ENCODE measurements at places on chromosomes 12 and 14. TPM values are rescaled to one million over a fixed set of nuclear protein-coding genes. Genes with fewer than 3 reads are reported as not detected.
A peak's percentile ranks its signal among the peaks of the same experiment; 100 is the strongest.

DNA sequence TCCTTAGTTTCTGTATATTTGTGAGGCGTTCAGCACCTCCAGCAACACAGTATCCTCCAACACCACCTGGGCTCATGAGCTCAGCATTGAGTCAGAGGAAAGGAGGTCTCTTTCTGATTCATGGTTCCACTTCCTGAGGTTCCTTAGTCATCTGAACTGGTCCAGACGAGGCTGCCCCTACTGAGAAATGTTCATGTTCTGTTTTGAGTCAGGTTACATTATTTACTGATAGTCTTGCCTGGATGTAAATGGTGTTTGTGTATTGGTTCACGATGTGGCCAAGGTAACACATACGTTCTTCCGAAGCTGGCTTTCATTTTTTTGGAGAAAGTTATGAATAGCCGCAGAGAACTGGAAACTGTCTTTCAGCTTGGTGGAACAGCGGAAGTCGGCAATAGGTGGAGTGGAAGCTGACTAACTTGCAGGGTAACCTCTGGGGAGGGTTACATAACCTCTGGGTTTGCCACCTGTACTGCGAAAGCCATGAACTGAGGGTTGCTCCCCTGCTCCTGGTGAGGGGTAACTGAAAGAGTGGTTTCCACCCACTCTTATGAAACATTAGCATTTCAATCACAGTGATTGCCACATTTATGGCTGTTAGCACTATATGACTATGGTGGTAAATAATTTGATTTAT, 42.2 kb upstream of the MANSC4 start:
- DNase-seq, result peak; percentile 82

DNA sequence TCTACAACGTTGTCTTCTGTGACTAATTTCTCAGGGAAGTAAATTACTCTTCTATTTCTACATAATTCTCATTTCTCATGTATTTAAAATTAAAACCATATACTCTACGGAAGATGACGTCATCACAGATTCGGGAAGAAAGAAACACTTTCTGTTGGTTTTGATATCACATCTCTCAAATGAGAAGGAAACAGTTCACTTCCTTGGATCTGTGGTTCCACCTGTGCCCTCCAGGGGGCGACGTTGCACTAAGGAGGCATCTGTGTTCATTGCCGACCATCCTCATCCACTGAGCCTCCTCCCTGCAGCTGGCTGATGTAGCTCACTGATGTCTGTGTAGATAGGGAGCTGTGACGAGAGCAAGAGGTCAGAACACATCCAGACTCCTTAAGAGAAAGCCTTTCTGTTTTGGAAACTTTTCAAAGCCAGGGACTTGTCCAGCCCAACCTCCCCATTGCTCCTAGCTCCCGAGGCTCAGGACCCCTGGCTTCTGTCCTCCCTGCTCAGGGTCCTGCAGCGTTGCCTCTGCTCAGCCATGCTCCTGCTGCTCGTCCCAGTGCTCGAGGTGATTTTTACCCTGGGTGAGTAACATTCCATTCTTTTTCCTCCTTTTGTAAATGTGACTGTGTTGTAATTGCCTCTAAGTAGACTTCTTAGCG, 172.7 kb upstream of the OR4E1 start:
- peak; percentile 79 for DNase-seq

Gene NR4A1
- 41.8 TPM for total RNA-seq

Gene CD63
- total RNA-seq, result 288 TPM

DNA sequence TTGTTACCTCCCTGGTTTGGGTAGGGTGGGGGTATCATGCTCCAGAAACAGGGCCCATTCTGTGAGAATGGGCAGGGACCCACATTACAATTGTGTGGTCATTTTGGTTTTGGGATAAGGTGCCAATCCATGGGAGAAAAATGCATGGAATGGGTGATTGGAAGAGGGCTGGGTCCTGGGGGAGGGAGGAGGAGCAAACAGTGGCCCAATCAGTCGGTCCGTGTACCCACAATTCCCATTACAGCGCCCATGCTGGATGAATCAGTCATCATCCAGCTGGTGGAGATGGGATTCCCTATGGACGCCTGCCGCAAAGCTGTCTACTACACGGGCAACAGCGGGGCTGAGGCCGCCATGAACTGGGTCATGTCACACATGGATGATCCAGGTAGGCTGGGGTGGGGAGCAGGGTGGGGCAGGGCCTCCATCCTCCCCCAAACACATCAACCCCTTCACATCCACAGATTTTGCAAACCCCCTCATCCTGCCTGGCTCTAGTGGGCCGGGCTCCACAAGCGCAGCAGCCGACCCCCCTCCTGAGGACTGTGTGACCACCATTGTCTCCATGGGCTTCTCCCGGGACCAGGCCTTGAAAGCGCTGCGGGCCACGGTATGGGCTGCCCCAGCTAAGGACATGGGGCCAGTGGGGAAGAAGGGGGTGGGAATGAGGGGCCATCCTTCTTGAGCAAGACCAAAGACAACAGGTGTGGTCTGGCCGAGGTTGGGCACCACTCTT, 3.6 kb upstream of the TPI1 start:
- DNase-seq, result no peak

DNA sequence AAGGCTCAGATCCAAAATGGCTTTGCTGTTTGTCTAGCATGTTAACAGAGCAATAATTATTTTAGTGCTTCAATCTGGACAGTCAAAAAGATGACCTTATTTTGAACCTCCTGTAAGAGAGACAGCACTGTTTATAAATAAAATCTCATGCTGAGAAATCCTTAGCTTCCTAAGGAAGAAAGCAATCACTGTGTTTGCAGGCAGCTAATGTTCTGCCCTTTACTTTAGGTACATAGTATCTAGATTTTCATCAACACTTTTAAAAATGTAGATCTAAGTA, 105.3 kb downstream of the PRKD1 start:
- DNase-seq, result no peak

GRCh38 chr14:49982082-49982481, 89.2 kb downstream of the ARF6 start:
- no peak for DNase-seq

Gene MYH6
- 1.0 TPM for total RNA-seq

- no peak for DNase-seq
Measured at GRCh38 chr14:66045572-66046021, 440.6 kb upstream of the CCDC196 start.

DNA sequence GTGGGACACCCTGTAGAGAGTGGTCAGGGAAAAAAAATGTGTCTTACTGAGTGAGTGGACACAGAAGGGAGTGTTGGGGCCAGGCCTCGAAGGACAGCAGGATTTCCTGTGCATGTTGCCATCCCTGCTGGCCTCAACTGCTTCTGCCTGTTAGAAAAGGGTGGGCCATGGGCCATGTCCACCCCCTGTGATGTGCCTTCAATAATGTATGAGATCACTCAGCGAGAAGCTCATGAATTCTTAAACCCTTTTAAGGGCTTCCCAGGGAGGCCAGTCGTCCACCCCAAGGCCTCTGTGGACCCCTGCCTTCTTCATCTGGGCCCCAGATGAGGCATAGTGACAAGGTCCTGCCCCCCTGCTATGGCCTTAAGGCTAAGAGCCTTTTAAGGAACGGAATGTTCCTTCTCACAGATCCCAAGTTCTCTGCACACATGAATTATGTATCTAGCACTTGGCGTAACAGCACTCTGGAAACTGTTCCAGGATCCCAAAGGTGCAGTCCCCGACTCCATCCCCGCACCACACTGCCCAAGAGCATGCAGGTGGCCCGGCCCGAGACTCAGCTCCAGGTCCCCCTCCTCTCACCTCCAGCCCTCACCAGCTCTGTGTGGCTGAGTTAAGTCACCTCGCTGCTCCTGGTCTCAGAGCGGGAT, 8.9 kb upstream of the C14orf132 start:
- no peak for DNase-seq

Gene RCOR1
- total RNA-seq, result 19.4 TPM

Gene CLMN
- total RNA-seq, result 0.91 TPM

DNA sequence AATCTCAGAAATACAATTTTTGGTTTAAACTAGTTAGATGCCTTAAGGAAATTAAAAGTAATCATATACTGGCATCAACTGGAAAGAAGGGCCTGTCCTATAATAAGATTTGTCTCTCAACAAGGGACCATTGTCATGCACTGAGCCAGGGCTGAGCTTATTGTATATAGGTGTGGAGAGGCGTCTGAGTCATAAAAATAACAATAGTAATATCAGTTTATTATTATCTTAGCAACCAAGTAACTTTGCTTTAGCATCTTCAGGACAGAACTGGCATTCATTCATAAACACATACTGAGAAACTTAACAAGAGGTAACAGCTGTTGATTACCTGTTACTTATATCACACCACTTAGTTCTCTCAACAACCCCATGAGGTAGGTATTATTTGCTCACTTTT, 7.1 kb downstream of the KRT75 start:
- DNase-seq, result no peak

GRCh38 chr14:51006781-51007211, 62.5 kb upstream of the PYGL start:
- no peak for DNase-seq

DNA sequence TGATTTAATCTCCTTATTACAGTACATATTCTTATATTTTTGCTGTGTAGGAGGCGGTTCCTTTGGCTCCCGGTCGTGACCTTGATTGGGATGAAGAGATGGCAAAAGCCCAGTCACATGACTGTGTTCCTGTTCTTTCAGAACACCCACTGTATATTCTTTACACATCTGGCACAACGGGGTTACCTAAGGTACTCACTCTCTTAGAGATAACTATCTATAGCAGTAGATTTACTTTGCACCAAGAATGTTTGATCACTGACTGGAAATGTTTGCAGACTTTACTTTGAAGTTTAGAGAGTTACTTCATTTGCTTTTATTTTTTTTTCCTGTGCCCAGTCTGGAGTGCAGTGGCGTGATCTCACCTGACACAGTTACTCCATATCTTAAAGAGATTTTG, 65.2 kb downstream of the ACSS3 start:
- DNase-seq, result no peak

GRCh38 chr12:70785896-70786295, 134.6 kb downstream of the PTPRR start:
- no peak for DNase-seq

DNA sequence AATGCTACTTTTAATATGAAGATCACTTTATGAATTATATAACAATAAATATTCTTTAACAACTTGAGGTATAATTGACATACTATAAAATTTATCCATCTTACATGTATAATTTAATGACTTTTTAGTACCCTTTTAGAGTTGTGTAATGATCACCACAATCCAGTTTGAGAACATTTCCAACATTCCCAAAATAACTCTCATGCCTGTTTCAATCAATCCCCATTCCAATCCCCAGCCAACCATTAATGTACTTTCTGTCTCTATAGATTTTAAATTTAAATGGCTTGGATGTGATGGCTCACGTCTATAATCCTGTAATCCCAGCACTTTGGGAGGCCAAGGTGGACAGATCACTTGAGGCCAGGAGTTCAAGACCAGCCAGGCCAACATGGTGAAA, 23.5 kb upstream of the FRMD6 start:
- no peak for DNase-seq

DNA sequence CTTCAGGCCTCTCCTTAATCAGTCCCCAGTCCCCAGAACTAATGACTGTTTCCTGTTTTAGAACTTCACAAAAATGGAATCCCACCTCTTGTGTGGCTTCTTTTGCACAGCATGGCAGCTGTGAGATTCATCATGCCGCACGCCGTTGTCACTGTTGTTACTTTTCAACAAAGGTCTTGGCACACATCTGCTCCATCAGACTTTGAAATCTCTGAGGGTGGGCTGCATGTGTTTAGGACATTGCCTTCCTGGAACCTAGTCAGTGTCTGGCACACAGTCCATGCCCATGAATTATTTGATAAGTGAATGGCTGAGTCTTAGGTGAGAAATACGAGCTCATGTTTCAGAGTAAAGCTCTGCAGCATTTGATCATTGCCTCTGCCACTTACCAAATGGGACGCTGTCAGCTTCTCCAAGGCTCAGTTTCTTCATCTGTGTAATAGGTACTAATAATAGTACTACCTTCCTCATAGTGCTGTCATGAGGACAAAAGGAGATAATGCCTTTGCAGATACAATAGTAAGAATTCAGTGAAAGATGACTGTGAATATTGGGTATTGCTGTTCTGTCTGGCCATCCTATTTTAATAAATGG, 90.4 kb downstream of the SRRM4 start:
- no peak for DNase-seq

GRCh38 chr12:112851024-112851777, 55.6 kb upstream of the OAS1 start:
- DNase-seq, result no peak

Gene HOXC12
- not detected for total RNA-seq

Gene RASAL1
- total RNA-seq, result not detected

DNA sequence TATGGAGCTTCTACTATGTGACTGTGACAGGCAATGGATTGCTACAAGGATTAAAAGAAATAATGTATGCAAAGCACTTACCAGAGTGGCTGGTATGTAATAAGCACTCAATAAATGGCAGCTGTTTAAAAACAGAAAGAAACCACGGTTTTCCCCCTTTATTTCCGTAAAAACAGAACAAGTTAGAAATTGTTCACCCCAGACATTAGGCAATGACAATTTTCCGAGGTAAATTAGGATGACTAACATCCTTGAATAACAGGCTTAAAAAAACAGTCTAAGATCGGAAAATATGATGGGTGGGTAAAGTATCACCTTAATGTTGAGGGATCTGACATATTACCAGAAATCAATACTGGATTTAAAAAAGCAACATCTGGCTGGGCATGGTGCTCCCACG, 20.9 kb upstream of the CNIH1 start:
- DNase-seq, result no peak

Gene RNU4-1
- total RNA-seq, result 2,122 TPM

DNA sequence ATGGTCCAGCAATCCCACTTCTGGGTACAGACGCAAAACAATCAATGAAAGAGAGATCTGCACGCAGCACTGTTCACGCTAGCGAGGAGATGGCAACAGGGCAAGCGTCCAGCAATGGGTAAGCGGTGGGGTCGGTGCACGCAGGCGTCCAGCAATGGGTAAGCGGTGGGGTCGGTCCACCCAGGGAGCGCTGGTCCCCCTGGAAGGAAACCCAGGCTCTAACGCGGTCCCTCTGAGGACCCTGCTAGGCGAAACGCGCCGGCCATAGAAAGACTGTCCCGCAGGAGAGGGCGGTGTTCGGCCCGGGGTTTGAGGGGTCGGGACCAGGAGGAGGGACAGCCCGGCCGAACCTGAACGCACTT, 618 bp upstream of the PGAM5 start:
- DNase-seq, result no peak

GRCh38 chr14:97177635-97178034, 380.5 kb downstream of the VRK1 start:
- no peak for DNase-seq

DNA sequence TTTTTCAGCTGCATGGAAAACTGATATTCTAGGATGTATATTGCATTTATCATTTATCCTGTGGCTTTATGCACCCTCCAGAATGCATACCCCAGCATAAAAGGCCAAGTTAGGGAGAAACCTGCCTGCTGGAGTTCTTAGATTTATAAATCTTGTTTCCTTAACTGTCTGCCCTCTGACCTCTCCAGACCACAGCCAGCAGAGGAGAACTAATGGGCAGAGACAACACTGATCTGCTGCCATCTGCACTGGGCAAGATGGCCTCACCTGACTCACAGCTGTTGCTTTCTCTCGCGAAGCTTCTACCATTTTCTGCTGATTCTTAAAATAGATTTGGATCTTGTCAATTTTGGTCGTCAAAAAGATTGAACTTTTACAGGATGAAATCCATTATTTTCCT, 65.8 kb downstream of the PPP2R5C start:
- DNase-seq, result no peak

Gene SLC10A1
- total RNA-seq, result not detected

All from activated CD8-positive, alpha-beta memory T cell treated with anti-CD3 and anti-CD28 coated beads, Interleukin-2, amount 10 ng/mL, durations not matched to agents 7 days and 5 days (primary cell).